CD4-positive, alpha-beta T cell (primary cell): ENCODE measurements at places on chromosomes 3 and 15. TPM values are rescaled to one million over a fixed set of nuclear protein-coding genes. Genes with fewer than 3 reads are reported as not detected.

KIF23 gene
- total RNA-seq = 0.71 TPM

FYTTD1 gene
- 75.8 TPM for total RNA-seq

GRCh38 chr3:51384055-51384725 lies 901 bp upstream of the MANF start:
- peak; percentile 17 for DNase-seq
- peaks cover 22% of the 10 kb centered on the region for H3K36me3 ChIP-seq
- H3K4me3 ChIP-seq = peak overlapping the region; percentile 99
- peaks cover 44% of the 10 kb centered on the region for H3K4me1 ChIP-seq

SERINC4 gene
- total RNA-seq = 0.36 TPM

CCDC33 gene
- not detected for total RNA-seq

ISG20 gene
- total RNA-seq = 157 TPM

SATB1 gene
- 390 TPM for total RNA-seq

- no peak overlapping the region for H3K4me3 ChIP-seq
- H3K27me3 ChIP-seq = no peaks in the 10 kb centered on the region
- H3K4me1 ChIP-seq = peaks cover 18% of the 10 kb centered on the region
- no peak overlapping the region for H3K27ac ChIP-seq
- H3K36me3 ChIP-seq = no peaks in the 10 kb centered on the region
- DNase-seq = no peak
These were observed 360.3 kb upstream of the TBL1XR1 start for GRCh38 chr3:177557548-177557947.

MESP2 gene
- not detected for total RNA-seq

DNA sequence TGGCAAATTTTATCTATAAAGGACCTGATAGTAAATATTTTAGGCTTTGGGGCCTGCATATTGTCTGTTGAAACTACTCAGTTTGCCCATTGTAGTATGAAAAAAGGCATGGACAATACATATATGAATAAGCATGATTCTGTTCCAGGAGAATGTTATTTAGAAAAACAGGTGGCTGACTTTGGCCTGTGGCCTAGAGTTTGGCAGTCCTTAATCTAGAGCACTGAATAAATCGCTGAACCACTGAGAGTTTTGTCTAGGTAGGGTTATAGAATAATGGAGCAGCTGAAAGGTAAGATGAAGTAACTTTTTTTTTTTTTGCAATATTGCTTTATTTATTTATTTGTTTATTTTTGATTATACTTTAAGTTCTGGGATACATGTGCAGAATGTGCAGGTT lies 75.0 kb downstream of the LRRC49 start:
- H3K4me1 ChIP-seq = no peaks in the 10 kb centered on the region
- no peaks in the 10 kb centered on the region for H3K27me3 ChIP-seq
- no peak overlapping the region for H3K27ac ChIP-seq

DNA sequence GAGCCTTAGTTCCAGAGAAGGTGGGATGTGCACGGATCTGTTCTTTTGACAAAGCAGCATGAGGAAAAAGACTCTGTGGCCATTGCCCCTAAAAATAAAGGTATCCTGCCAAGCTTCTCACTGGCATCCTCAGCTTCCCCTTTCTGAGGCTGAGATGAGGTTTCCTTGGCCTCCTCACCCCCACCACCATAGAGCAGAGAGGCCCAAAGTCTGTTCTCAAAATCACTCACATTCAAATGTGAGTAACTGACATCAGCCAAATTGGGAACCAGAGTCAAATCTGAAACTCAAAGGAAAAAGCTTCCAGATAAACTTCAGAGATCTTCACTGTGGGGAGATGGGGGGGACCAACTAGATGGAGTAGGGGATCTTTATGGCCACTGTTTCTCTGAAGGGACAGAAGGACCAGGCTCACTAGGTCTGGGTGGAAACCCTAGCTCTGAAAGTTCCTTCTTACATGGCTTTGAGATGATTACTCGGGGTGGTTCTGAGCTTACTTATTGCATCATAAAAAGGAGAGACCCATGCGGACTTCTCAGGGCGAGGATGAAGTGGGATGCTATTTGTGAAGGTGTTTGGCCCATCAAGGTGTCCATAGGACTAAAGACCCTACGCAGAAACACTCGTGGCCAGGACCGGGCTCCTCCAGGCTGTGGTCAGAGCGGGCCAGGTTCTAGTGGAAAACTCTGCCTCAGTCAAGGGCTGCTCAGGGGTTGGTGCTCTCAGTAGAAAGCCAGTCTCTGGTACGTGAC lies 61.5 kb upstream of the MEF2A start:
- H3K27me3 ChIP-seq = no peaks in the 10 kb centered on the region
- peaks cover 11% of the 10 kb centered on the region for H3K4me1 ChIP-seq
- no peaks in the 10 kb centered on the region for H3K36me3 ChIP-seq
- no peak for DNase-seq
- no peak overlapping the region for H3K27ac ChIP-seq

DNA sequence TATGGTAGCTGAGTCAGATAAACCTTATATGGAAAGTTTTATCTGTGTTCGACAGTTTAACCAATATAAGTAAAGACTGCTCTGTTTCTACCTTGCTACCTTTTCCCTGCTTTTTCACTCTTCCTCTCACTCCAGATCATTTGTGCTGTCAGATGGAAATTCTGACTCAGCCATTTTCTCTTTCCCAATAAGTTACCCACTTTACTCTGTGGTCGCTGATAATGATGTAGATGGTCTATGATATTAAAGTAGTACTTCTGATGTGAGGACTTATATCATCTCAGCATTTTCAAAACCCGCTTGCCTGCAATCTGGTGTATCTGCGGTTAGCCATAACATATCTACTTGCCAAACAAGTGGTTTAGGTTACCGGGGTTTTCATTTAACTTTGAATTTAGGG lies 15.0 kb upstream of the UTS2B start:
- H3K27ac ChIP-seq = no peak overlapping the region
- no peak overlapping the region for H3K4me3 ChIP-seq
- no peaks in the 10 kb centered on the region for H3K4me1 ChIP-seq
- H3K36me3 ChIP-seq = no peaks in the 10 kb centered on the region

GPR87 gene
- not detected for total RNA-seq

DNA sequence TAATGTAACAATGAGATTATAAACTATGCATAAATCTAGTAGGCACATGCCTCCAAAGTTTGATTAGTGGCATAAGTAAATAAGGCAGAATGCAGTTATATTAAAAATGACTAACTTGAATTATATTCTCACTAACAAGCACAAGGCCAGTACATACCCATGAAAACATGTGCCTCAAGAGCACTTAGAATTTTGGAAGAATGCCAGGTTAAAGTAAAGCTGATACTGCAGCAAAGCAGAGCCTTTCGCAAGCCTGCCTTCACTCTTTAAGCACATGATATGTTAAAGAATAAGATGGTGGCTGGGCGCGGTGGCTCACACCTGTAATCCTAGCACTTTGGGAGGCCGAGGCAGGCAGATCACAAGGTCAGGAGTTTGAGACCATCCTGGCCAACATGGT lies 49.0 kb downstream of the KBTBD12 start:
- H3K4me3 ChIP-seq = no peak overlapping the region
- DNase-seq = no peak
- no peak overlapping the region for H3K27ac ChIP-seq
- H3K27me3 ChIP-seq = peaks cover 5% of the 10 kb centered on the region
- H3K36me3 ChIP-seq = no peaks in the 10 kb centered on the region

DNA sequence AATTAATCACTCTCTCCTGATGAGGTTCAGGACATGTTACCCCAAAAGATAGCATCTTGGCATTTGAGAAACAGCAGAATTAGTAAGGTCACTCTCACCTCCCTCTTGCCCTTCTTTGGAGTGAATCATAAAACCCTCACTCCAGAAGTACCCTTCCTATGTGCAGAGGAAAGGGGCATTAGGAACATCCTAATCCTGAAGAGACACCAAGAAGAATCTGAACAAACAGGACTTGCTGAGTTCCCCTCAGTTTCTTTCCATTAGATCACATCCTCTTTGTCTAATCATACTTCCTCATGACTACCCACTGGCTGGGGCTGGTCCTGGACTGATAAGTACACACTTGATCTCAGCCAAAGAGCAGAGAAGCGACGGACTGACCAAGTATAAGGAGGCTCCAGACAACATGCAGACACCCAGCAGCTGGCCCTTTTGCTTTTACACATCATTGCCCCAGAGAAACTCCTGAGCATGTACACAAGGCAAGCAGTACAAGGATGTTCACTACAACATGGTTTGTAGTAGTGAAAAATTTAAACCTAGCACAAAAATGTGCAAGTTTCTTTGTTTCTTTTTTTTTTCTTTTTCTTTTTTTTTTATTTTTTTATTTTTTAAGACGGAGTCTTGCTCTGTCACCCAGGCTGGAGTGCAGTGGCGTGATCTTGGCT lies 15.0 kb upstream of the TM6SF1 start:
- no peaks in the 10 kb centered on the region for H3K36me3 ChIP-seq
- no peak for DNase-seq
- H3K27me3 ChIP-seq = no peaks in the 10 kb centered on the region

GHSR gene
- not detected for total RNA-seq

DNA sequence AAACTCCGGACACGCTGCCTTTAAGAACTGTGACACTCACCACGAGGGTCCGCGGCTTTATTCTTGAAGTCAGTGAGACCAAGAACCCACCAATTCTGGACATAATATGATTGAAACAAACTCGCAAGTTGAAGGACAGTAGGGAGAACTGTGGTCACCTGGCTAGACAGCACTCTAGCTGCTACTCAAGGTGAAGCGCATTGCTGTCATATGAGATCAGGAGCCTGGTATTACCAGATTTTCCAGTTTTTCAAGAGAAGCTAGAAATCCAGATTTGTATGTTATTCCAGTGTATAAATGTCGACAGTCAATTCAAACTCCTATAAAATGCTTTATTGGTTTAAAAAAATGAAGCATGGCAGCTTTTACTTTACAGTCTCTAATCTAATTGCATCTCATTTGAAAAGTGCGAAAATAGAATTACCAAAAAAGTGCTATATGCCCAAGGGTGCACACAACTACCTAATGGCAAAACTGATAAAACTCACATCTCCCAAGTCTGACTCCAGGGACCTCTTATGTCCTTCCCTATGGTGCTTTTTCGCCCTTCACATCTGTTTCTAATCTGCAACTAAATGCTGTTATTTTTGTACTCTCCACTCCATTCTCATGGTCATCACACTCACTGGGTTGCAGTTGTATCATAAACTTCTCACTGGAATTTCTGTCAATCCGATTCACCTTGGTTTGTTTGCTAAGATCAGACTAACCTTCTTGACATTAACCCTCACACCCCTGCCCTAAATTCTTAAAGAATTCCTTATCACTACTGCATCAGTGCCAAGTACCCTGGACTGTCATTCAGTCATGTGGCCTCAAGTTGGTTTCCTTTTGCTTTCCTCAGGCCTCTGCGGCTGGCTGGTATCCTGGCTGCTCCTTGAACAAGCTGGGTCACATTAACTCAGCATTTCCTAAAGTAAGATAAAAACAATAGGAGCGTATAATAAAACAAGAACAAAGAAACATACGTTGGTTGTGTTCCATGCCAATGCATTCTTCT lies 31.5 kb upstream of the ARHGEF26 start:
- no peak overlapping the region for H3K27ac ChIP-seq
- no peaks in the 10 kb centered on the region for H3K4me1 ChIP-seq
- no peaks in the 10 kb centered on the region for H3K36me3 ChIP-seq
- H3K27me3 ChIP-seq = no peaks in the 10 kb centered on the region

- H3K27ac ChIP-seq = no peak overlapping the region
- DNase-seq = no peak
- H3K4me3 ChIP-seq = no peak overlapping the region
- no peaks in the 10 kb centered on the region for H3K27me3 ChIP-seq
These were observed 35.6 kb upstream of the NDUFB4 start for GRCh38 chr3:120560304-120561250.

GRCh38 chr15:48298914-48299313 lies 32.3 kb upstream of the DUT start:
- H3K4me1 ChIP-seq = no peaks in the 10 kb centered on the region
- no peak overlapping the region for H3K27ac ChIP-seq
- DNase-seq = no peak
- no peak overlapping the region for H3K4me3 ChIP-seq
- H3K27me3 ChIP-seq = no peaks in the 10 kb centered on the region

GRCh38 chr15:49848807-49849206 lies 228.0 kb downstream of the DTWD1 start:
- no peaks in the 10 kb centered on the region for H3K36me3 ChIP-seq
- no peak overlapping the region for H3K4me3 ChIP-seq
- no peak for DNase-seq
- H3K4me1 ChIP-seq = no peaks in the 10 kb centered on the region

ACAA1 gene
- total RNA-seq = 56.4 TPM

GRCh38 chr15:57772223-57772957 lies 65.9 kb downstream of the POLR2M start:
- H3K27ac ChIP-seq = no peak overlapping the region
- H3K36me3 ChIP-seq = no peaks in the 10 kb centered on the region
- no peak overlapping the region for H3K4me3 ChIP-seq
- peaks cover 10% of the 10 kb centered on the region for H3K4me1 ChIP-seq
- no peaks in the 10 kb centered on the region for H3K27me3 ChIP-seq

SLC15A2 gene
- 0.75 TPM for total RNA-seq

DNA sequence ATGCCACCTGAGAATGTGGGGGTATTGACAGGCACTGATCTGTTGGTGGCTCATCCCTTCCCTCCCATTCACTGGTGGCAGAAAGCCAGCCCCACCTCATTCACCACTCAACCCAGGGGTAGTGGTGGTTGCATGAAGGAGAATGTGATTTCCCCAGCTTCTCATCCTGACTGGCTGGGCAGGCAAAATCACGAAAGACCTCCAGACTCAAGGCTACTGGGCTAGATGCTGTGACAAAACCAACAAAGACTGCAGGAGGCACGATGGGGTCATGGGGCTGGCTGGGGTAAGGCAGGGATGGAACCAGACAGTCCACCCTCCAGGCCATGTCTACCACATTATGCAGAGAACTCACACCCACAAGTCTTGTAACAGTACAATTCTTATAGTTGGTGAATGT lies 33.9 kb downstream of the FSTL1 start:
- H3K4me3 ChIP-seq = peak overlapping the region; percentile 51
- no peak overlapping the region for H3K27ac ChIP-seq
- H3K36me3 ChIP-seq = no peaks in the 10 kb centered on the region
- no peaks in the 10 kb centered on the region for H3K27me3 ChIP-seq
- peaks cover 18% of the 10 kb centered on the region for H3K4me1 ChIP-seq

- peaks cover 30% of the 10 kb centered on the region for H3K36me3 ChIP-seq
- peaks cover 26% of the 10 kb centered on the region for H3K4me1 ChIP-seq
- DNase-seq = no peak
These were observed 49.2 kb downstream of the MBNL1 start for GRCh38 chr3:152317956-152318355.

- H3K36me3 ChIP-seq = no peaks in the 10 kb centered on the region
- no peak overlapping the region for H3K27ac ChIP-seq
- H3K27me3 ChIP-seq = no peaks in the 10 kb centered on the region
- no peak for DNase-seq
- H3K4me3 ChIP-seq = no peak overlapping the region
These were observed 49.7 kb upstream of the MYZAP start for GRCh38 chr15:57541805-57542504.

DNA sequence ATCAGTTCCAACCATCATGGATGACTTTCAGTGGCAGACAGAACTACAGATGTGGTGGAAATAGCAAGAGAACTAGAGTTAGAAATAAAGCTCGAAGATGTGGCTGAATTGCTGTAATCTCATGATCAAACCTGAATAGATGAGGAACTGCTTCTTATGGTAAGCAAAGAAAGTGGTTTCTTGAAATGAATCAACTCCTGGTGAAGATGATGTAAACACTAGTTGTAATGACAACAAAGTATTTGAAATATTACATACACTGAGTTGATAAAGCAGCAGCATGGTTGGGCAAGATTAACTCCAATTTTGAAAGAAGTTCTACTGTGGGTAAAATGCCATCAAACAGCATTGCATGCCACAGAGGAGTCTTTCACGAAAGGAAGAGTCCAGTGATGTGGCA lies 131.7 kb upstream of the FAM3D start:
- H3K27me3 ChIP-seq = no peaks in the 10 kb centered on the region
- H3K4me3 ChIP-seq = no peak overlapping the region
- no peaks in the 10 kb centered on the region for H3K4me1 ChIP-seq
- H3K27ac ChIP-seq = no peak overlapping the region
- no peak for DNase-seq
- no peaks in the 10 kb centered on the region for H3K36me3 ChIP-seq
